ENCODE measurements at places on chromosomes 6 and 20.

GRCh38 chr6:111541026-111541681 is 58.1 kb upstream of the REV3L start:
- DNase-seq, result no peak

- DNase-seq, result peak; percentile 77
Observed at GRCh38 chr6:42547407-42548329, 16.2 kb upstream of the UBR2 start.

DNA sequence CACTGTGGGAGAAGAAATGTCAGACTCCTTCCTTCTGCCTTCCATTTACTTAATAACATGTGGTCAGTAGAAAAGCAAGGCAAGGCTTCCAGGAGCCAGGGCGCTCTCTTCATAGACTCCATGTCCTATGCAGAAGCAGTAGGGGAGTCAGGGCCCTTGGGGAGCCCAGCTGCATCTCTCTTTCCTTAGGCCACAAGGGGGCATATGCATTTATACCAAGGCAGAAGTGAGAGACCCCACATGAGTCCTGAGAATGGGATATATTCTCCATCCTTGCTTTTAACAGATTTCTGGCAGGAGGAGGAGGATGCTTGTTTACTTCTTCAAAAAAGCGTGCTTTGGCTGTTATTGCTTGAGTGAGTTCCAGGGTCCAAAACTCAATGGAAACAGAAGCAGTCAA is 198.5 kb downstream of the HIVEP2 start:
- DNase-seq, result no peak

DNA sequence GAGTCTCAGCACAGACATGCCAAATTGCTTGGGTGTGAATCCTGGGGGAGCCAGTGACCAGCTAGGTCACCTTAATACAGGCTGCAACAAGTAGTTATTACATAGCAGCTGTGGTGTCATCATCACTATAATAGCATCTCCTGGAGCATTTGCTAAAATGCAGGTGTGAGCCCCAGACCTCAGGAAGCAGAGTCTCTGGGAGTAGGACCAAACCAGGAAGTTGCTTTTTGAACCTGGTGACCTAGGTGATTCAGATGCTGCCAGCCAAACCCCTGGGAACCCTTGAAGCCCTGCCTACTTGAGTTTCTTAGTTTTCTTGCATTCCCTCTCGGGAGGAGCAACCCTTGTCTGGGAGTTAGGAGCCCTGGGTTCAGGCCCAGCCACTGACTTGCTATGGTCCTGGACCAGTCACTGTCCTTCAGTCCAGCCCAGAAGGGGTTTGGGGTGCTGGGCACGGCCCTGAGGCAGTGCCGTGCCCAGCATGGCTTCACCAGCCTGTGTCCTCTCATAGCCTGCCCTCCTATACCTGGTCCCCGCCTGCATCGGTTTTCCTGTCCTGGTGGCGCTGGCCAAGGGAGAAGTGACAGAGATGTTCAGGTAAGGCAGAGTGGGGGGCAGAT is 39.3 kb upstream of the ID1 start:
- DNase-seq, result no peak

DNA sequence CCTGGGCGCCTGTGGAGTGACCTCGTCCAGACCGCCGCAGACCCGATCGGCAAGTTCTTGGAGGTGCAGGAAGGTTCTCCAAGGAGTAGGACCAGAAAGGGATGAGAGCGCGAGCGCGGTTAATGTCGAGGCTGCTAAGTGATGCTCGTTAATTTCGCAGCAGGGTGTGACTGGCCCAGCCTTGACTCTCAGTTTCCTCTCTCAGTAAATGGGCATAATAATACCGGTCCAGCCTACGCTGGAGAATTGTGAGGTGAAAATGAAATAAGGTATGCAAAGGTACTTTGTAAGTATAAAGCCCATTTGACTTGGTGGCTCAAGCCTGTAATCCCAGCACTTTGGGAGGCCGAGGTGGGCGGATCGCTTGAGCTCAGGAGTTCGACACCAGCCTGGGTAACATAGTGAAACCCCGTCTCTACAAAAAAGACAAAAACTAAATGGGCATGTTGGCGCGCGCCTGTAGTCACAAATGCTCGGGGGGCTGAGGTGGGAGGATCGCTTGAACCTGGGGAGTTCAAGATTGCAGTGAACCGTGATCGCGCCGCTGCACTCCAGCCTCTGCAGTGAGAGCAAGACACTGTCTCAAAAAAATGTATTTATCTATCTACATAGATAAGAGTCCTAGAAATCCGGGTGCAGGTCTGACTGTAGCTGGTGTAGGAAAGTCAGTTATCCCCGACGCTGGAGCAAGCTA is 634 bp upstream of the BTBD9 start:
- DNase-seq, result no peak

- DNase-seq, result peak; percentile 27
Observed at GRCh38 chr20:59571551-59572314, 32.6 kb upstream of the PHACTR3 start.

DNA sequence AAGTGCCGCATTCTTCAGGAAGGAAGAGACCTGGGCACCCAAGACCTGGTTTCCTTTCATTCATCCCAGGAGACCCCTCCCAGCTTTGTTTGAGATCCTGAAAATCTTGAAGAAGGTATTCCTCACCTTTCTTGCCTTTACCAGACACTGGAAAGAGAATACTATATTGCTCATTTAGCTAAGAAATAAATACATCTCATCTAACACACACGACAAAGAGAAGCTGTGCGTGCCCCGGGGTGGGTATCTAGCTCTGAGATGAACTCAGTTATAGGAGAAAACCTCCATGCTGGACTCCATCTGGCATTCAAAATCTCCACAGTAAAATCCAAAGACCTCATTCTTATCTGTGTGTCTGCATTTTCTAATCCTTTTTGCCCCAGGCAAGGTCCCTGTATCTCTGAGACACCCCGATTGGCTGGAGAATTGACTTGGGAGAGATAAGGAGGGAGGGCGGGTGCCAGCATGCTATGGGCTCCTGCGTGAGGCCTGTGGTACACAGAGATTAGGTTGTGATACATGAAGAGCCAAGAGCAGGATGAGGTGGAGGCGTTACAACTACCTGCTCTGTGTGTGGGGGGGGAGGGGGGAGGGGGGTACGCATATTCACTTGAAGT is 4.8 kb downstream of the MUC21 start:
- DNase-seq, result no peak

GRCh38 chr6:116314878-116315277 is 35.1 kb upstream of the TSPYL1 start:
- no peak for DNase-seq

DNA sequence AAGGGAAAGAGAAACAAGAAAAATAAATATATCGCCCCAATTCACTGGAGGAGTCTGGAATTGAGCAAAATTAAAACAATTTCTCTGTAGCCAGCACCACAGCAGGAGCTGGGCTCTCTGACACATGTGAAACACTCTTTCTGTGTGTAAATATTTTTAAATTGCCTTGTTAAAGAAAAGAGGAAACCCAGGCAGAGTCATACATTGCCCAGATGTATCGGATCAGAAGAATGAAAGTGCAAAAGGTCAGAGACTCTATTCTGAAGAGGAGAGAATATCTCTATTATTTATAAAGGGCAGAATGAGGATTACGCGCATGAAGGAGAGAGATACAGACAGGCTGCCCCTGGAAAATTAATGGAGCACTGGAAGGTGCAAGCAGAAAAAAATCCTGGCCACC is 127.0 kb upstream of the MAN1A1 start:
- DNase-seq, result no peak

GRCh38 chr6:52337633-52338290 is 24.2 kb upstream of the PAQR8 start:
- no peak for DNase-seq

DNA sequence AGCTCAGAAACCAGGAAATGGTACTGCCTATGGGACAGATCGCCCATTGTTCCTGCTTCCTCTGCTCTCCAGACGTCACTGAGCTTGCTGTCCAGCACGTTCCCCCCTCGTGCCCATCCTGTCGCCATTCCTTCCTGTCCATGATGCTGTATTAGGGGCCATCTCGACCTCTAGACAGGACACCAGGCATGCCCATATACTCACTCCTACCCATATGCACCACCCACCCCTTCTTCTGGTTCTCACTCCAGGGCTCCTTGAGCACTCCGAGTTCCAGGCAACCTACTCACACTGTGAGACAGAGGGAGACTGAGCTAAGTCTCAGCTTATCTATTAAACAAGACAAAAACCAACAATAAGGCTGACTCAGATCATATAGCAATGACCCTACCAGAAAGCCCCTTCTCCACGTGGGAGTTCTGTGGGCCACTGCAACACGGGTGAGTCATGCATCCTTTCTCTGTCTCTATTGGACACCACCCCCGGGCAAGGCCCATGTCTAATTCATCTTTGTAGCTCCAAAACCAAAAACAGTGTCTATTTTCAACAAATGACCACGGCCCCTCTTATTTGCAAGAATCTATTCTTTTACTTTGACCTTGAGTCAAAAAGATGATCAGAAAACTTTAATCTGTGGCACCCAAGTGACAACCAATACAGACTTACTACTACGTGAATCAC is 65.7 kb downstream of the PSMG4 start:
- DNase-seq, result no peak

DNA sequence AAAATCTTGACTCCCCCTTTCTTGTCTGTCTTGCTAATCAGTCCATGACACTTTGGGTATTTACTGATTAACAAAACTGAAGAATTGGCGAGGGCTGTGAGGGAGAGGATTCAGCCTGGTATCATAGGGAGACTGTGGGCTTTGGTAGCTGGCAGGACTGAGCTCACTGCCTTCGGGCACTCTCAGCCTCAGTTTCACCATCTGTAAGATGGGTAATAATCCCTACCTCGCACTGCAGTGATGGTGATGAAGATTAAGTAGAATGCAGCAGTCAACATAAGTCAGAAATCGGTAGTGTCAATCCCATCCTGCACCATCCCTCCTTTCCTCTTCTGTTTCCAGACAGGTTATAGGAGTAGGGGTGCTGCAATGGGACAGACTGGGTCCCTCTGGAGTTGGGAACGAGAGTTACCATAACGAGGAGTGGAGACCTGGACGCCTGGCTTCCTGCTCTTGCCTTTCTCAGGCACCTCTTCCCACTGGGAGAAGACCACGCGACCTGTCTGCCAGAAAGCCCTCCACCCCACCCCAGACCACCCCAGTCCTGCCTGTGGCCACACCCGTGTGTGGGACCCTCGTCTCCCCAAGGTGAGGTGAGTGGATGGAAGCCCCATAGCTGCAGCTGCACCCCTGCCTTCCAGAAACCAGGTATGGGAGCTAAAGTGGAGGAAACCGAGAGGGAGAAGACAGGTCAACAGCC is 99.1 kb downstream of the SNX5 start:
- no peak for DNase-seq

DNA sequence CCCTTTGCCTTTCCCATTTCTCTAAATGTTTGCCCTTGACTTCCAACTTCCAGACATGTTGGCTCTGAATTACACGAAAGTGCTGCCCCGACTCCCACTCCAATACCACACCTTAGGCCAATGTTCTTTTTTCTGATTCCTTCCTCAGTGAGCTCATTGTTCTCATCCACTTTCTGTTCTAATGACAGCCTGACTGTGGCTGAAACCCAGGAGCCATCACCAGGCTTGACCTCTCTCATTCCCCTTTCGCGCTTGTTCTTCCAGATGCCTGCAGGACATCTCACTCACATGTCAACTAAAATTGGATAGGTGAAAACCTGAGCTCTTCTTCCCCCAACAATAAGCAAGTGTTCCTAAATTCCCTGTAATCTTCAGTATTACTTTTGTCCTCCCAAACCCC is 40.4 kb downstream of the PTPRK start:
- DNase-seq, result no peak

DNA sequence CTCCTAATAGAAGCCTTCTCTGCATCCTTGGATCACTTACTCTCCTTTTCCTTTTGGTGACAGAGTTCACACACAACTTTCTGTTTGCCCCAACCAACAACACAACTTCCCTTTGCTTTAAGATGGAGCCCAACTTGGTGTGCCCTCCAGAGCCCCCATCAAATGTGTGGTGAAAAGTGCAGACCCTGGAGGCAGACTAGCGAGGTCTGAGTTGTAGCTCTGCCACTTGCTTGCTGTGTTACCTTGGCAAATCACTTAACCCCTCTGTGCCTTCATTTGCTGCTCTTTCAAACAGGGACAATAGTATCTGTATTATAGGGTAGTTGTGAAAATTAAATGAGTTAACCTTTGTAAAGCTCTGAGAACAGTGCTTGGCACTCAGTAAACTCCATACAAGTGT is 34.3 kb upstream of the CCN6 start:
- no peak for DNase-seq

- DNase-seq, result no peak
Observed at GRCh38 chr6:109743739-109744138, 52.6 kb downstream of the FIG4 start.

- no peak for DNase-seq
Observed at GRCh38 chr6:87922947-87923330, 124.7 kb upstream of the SPACA1 start.

- DNase-seq, result no peak
Observed at GRCh38 chr6:162063666-162064065, 663.9 kb downstream of the PRKN start.

- no peak for DNase-seq
Observed at GRCh38 chr20:17658648-17658993, 23.4 kb downstream of the RRBP1 start.

DNA sequence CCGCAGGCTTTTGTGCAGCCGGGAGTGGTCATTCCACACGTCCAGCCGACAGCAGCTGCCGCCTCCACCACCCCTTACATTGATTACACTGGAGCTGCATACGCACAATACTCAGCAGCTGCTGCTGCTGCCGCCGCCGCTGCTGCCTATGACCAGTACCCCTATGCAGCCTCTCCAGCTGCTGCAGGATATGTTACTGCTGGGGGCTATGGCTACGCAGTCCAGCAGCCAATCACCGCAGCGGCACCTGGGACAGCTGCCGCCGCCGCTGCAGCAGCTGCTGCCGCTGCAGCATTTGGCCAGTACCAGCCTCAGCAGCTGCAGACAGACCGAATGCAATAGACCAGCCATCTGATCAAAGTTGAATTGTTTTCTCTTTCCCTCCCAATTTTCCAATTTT is 10.6 kb downstream of the RBM24 start:
- no peak for DNase-seq

DNA sequence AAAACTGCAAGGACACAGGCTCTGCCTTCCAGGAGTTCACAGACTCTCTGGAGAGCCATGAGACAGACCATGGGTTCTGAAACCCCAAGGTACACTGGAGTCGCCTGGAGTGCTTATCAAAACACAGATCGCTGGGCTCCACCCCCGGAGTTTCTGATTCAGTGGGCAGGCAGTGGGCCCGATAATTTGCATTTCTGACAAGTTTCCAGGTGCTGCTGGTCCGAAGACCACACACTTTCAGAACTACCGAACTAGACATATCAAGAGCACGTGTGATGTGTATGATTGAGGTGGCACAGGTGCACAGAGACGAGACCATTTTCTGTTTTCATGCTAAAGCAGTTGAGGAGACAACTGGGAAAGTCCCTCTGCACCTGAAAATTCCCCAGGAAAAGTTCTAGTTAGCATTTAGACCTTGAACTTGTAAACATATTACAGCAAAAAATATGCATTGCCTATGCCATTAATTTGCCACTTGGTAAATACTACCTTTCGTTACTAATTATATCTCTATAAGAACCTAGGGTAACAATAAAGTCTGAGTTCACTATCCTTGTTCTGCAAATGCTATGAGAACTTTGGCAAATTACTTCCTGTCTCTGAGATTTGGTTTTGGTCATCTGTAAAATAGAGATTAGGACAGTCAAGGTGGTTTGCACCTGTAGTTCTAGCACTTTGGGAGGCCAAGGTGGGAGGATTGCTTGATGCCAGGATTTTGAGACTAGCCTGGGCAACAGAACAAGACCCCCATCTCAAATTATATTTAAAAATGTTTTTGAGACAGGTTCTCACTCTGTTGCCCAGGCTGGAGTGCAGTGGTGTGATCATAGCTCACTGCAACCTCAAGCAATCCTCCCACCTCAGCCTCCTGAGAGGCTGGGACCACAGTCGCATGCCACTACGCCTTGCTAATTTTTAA is 14.3 kb upstream of the PIM1 start:
- no peak for DNase-seq

GRCh38 chr6:55869674-55870073 is 5.7 kb downstream of the BMP5 start:
- no peak for DNase-seq

All from stimulated activated CD4-positive, alpha-beta T cell treated with anti-CD3 and anti-CD28 coated beads, Interleukin-15, amount 100 ng/mL, for 1 hour (primary cell).